ENCODE measurements at places on chromosomes 1 and 21. TPM values are rescaled to one million over a fixed set of nuclear protein-coding genes. Genes with fewer than 3 reads are reported as not detected.

DNA sequence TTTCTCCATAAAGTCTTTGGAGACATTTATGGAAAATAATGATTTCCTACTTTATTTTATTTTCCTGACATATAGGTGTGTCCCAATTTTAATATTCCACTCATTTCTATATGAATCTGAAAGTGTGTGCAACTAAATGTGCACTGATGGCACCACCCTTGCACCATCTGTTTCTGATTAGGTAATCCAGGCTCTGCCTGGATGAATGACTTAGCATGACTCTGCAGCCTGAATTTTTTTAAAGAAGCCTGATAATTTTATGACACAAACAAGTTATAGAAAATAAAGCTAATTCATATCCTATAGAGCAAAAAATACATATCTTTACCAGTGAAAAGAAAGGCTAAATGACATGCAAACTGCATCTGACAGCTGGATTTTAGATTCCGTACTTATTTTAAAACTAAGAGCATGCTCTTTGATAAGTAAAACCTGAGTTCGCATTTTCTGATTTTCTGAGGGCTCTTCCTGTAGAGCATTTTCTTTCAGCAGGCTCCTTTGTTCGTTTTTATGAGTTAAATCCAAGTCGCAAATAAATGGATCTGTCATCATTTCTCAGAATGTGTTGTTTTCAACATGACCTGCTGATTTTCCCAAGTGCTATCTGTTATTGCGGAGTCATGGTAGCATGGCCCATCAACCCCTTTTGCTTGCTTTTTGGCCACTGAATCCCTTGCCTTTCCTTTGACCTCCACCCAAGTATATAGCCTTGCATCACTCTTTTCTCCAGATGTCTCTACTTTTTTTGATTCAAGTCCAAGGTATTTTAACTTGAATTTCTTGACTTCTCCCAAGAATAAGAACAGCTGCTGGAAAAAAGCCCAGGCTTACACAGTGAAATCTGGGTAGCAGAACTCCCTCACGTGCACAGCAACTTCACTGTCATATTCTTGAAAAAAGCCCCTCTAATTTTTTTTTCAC is 52.8 kb upstream of the LYPLAL1 start:
- H3K4me3 ChIP-seq, result no peak overlapping the region
- no peak for DNase-seq
- no peak overlapping the region for H3K27ac ChIP-seq
- no peaks in the 10 kb centered on the region for H3K27me3 ChIP-seq

Gene OR2M5
- not detected for total RNA-seq

Gene PTPN22
- 104 TPM for total RNA-seq

Gene SLC2A5
- not detected for total RNA-seq

All from natural killer cell (primary cell).